SK-N-SH (cell line): ENCODE measurements at places on chromosomes 4 and X. TPM values are rescaled to one million over a fixed set of nuclear protein-coding genes. Genes with fewer than 3 reads are reported as not detected.
A peak's percentile ranks its signal among the peaks of the same experiment; 100 is the strongest.

Gene RP2
- 4.5 and 6.3 TPM in 2 replicates for polyA plus RNA-seq

Gene LDB2
- polyA plus RNA-seq: 11.0 and 18.5 TPM in 2 replicates

Gene ITGB1BP2
- polyA plus RNA-seq: 1.5 and 1.7 TPM in 2 replicates

Gene MAGEC2
- polyA plus RNA-seq: 1.9 and 2.0 TPM in 2 replicates

GRCh38 chr4:87543835-87544461 is 14.8 kb upstream of the SPARCL1 start:
- no peaks in the 10 kb centered on the region for H3K27me3 ChIP-seq
- no peaks in the 10 kb centered on the region for H3K4me1 ChIP-seq
- H3K4me3 ChIP-seq: no peak overlapping the region
- no peaks in the 10 kb centered on the region for H3K36me3 ChIP-seq
- no peak overlapping the region for H3K27ac ChIP-seq

GRCh38 chr4:168942985-168943384 is 67.1 kb downstream of the CBR4 start:
- no peaks in the 10 kb centered on the region for H3K36me3 ChIP-seq
- H3K27ac ChIP-seq: no peak overlapping the region
- no peak overlapping the region for H3K4me3 ChIP-seq
- H3K27me3 ChIP-seq: no peaks in the 10 kb centered on the region

GRCh38 chr4:159195361-159195769 is 92.5 kb downstream of the RAPGEF2 start:
- no peak overlapping the region for H3K27ac ChIP-seq

GRCh38 chr4:4395849-4396627 is 9.1 kb downstream of the NSG1 start:
- no peak overlapping the region for H3K27ac ChIP-seq
- no peak overlapping the region for H3K4me3 ChIP-seq
- no peaks in the 10 kb centered on the region for H3K27me3 ChIP-seq
- peaks cover 34% of the 10 kb centered on the region for H3K4me1 ChIP-seq

DNA sequence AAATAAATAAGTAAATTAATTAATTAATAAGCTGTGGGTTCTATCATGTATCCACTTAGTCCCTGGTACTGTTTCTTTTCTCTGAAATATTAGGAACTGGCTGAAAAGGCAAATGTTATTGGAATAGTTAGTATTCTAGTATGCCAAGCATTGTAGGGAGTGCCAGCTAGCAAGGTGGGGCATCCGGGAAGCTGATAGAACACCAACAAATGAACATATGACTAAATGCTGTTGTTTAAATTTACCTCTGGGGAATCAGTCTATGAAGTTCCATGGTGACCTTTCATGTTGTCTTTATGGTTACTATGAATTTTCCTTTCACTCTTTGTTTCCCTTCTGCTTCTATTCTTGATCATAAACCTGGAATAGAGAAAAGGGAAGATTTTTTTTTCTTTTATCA is 32.7 kb downstream of the NUDT6 start:
- no peak for DNase-seq
- peak overlapping the region; percentile 32 for H3K27ac ChIP-seq
- H3K27me3 ChIP-seq: no peaks in the 10 kb centered on the region
- H3K4me3 ChIP-seq: no peak overlapping the region

- no peaks in the 10 kb centered on the region for H3K27me3 ChIP-seq
- H3K27ac ChIP-seq: no peak overlapping the region
- no peak overlapping the region for H3K4me3 ChIP-seq
- DNase-seq: no peak
Measured at GRCh38 chr4:104973708-104974107, 173.0 kb upstream of the TET2 start.
